ENCODE measurements at places on chromosomes 1 and 21.

DNA sequence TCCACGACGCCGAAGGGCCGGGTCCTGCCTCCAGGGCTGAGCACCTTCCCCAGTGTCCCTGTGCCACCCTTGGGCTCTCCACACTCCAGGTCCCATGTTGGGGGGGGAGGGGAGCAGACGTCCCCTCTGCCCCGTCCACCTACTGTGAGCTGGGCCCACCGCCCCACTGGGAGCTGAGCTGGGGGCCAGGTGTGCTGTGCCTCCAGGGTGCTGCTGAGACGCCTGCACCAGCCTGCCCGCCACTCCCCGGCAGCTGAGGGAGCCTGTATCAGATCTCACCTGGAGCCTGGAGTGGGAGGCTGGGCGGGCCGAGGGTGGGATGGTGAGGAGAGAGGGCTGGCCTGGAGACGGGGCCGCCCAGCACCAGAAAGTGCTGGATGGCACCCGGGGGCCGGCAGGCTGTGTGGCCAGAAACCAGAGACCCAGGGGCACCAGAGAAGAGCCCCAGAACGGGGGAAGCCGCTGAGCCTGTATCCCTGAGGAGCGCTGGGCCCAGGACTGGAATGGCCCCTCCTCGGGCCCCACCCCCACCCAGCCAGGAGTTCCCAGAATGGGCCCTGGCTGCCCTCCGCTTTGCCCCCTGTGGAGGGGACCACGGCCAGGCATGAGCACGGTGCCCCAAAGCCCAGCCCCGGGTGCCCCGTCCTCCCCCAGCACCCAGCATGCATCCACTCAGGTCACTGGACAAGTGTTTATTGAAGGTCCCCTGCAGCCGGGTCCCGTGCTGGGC, 3.4 kb downstream of the TNFRSF18 start:
- DNase-seq: no peak

DNA sequence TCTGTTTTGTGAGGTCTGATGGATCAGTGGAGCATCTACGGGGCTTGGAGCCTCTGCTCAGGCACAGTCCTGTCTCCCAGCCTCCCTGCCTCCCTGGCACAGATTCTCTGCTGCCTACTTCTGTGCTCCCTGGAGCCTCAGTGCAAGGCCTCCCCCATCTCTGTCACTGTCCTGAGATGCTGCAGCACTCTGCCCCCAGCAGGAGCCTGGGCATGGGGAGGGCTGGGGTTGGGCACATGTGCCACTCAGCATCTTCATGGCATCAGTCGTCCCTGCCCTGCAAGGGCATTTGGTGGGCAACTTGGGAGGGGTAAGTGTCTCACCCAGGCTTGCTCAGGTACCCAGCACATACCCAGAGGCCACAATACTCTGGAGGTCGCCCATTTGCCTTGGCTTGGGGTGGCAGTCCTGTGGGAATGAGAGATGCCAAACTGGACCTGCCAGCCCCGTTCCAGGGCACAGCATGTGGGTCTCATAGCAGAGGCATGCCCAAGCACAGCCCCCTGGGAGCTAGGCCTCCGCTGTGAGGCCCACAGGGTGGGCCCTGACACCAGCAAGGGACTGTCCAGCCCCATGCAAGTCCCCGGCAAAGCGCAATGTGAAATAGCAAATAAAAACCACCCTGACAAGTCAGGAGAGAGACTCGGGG, 28.7 kb downstream of the PADI3 start:
- no peak for DNase-seq

DNA sequence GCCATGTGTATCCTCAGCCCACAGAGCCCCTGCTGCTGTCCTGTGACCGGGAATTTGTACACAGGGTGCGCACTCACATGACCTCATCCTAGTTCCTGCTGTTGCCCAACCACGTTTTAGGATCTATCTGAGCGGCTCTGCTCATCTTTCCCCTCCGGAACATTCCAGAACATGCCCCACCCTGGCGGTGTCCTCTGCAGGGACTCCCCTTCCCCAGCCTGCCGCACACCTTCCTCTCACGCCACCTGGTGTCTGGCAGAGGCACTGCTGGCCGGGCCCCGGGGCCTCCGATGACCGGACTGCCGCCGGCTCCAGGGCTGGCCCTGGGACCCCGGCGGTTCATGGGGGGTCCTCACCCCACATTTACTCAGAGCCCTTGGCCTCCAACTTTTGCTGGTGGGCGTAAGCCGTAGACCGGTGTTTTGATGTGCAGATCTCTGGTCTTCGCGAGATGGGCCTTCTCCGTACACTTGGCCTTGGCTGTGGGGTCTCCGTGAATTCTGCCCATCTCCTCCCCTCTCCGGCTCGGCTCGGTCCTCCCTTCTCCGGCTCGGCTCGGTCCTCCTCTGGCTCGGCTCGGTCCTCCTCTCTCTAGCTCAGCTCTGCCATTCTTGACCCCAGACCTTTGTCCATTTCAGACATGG, 29.5 kb downstream of the ARHGEF16 start:
- peak; percentile 85 for DNase-seq

- DNase-seq: peak; percentile 27
Observed at GRCh38 chr1:178092878-178093493, 918 bp upstream of the RASAL2 start.

DNA sequence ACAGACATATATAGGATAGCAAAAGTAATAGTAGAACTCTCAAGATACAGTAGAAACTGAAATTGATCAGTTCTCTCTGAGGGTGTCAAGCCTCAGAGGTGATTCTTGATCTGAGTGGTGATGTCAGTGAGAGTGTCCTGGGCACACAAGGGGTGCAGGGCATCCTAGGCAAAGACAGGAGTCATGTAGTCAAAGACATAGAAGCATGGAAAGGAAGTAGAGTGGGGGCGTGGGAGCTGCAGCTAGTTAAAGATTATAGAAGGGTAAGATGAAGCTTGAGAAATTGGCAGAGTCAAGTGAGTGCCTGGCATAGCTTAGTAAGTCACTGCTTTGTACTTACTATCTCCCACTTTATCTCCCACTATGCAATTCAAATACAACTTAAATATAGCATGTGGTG, 22.8 kb downstream of the CDC7 start:
- no peak for DNase-seq

All from GM13976 (cell line).